ENCODE measurements at places on chromosomes 1 and 21.

- DNase-seq: no peak
These were observed 2.8 kb downstream of the C1orf50 start for GRCh38 chr1:42769811-42770210.

- no peak for DNase-seq
These were observed 34.5 kb downstream of the POFUT2 start for GRCh38 chr21:45253180-45253579.

- DNase-seq: no peak
These were observed 43.5 kb downstream of the PLA2G4A start for GRCh38 chr1:186872291-186872690.

GRCh38 chr1:24117722-24118409, 5.9 kb upstream of the MYOM3 start:
- DNase-seq: no peak

DNA sequence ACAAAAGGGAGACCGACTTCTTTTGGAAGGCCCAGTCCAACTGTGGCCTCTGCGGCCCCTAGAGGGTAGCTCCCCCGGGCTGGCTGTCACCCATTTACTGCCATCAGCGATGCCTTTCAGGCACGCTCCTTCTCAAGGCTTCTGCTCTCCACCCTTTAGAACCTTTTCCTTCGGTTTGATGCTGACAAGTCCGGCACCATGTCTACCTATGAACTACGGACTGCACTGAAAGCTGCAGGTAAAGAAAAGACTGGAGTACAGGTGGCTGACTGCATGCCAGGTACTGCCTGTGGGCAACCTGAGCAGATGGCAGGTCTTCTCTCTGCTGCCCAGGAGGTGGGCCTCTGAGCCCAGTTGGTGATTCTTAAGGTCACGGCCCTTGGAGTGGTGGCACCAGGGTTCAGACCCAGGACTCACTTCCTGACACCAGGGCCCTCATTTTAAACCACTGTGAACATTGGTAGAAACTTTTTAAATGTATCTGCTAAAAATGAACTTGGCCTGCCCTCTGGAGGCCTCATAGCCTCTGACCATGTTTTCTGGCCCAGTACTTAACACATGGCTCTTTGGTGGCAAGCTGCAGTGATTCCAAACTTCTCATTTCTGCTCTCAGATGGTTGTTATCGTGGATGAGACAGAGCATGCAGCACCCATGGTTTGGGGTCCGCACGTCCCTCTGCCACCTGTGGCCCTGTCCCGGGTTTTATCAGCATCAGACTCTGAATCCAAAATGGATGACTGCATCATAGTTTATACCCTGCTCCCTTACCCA, 45.7 kb downstream of the CAPN9 start:
- no peak for DNase-seq

GRCh38 chr1:2526824-2527555, 594 bp upstream of the PANK4 start:
- no peak for DNase-seq

GRCh38 chr1:212287261-212287895, 2.2 kb downstream of the PPP2R5A start:
- DNase-seq: no peak

GRCh38 chr1:147204080-147204479, 21.1 kb downstream of the FMO5 start:
- no peak for DNase-seq

DNA sequence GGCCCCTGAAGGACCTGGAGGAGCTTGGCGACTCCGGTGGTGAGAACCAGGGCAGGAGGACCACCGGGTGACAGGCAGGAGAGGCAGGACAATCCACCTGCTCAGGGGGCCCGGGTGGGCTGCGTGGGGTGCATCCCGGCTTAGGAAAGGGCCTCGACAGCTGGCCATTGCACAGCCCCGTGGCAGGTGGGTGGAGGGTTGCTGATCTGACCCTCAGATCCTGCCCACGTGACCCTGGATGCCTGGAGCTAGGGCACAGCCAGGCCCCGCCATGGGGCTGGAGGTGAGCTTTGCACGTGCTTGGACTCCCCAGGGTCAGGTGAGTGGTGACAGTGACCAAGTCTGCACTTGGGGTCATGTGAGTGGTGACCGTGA, 35.5 kb upstream of the SLC19A1 start:
- DNase-seq: no peak

GRCh38 chr1:240562111-240562590, 49.8 kb downstream of the GREM2 start:
- no peak for DNase-seq

DNA sequence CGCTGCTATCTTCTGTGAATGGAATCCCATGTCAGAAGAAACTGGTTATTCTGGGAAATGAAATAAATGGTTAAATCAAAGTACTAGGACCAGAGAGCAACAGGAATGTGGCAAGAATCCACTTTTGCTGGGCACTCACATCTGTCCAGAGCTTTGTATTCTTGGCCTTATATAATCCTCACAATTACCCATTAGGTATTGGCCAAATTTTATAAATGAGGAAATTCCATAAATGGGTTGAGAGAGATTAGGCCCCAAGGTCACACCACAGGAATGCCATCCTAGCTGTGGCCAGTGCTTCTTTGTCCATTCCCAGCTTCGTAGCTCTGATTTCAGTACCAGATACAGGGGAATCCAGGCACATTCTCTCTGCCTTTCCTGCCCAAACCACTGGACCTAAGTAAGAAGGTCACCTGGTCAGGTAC, 76.1 kb upstream of the HOOK1 start:
- no peak for DNase-seq

GRCh38 chr1:207504438-207504837, 8.5 kb downstream of the CR1 start:
- no peak for DNase-seq

All from stimulated activated CD8-positive, alpha-beta memory T cell treated with anti-CD3 and anti-CD28 coated beads, Interleukin-15, amount 100 ng/mL, for 4 hours (primary cell).